ENCODE measurements at places on chromosomes 16 and 17. TPM values are rescaled to one million over a fixed set of nuclear protein-coding genes. Genes with fewer than 3 reads are reported as not detected.

- DNase-seq: no peak
Measured at GRCh38 chr17:76089680-76090516, 10.9 kb downstream of the ZACN start.

The KRT36 gene
- not detected for total RNA-seq

- no peak for DNase-seq
Measured at GRCh38 chr16:89557690-89558490, 2.6 kb upstream of the RPL13 start.

GRCh38 chr16:52494621-52495020 is 52.3 kb downstream of the TOX3 start:
- no peak for DNase-seq

GRCh38 chr16:75130150-75130771 is 13.7 kb upstream of the LDHD start:
- peak; percentile 51 for DNase-seq

DNA sequence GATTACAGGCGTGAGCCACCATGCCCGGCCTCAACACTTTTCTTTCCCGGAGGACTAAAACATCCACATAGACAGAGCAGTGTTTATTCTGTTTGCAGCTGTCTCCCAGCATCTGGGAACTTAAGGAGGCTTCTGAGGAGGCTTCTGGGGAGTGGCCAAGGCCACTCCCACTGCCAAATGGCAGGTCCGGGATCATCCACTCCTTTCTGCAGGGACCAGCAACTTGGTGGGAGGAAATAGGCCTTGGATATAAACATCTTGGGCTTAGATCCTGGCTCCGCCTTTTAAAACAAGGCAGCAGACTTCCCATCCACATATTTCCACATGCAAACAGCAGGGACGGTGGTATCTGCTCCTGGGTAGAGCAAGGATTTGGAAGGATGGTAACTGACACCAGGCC is 14.1 kb upstream of the SPATA32 start:
- DNase-seq: no peak

The ENDOV gene
- 30.7 TPM for total RNA-seq

- no peak for DNase-seq
Measured at GRCh38 chr17:45705123-45706009, 78.8 kb upstream of the CRHR1 start.

The HP gene
- not detected for total RNA-seq

DNA sequence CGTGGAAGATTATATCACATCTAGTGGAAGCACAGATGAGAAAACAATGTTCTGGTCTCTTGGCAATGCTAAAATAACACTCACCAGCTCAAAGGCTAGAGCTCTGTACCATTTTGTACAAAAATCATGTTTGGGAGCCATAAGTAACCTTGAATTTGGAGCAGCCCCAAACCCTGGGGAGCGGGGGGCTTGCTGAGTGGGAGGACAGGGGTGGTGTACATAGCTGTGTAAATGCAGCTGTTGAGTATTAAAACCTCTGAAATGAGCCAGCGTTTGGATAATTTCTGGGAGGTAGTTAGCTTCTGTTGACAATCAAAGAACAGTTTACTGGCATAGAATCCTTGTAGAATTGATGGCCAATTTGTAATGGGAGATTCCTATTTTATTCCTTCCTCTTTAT is 4.3 kb downstream of the MYH8 start:
- DNase-seq: no peak

GRCh38 chr16:69812688-69813014 is 50.5 kb downstream of the WWP2 start:
- no peak for DNase-seq

DNA sequence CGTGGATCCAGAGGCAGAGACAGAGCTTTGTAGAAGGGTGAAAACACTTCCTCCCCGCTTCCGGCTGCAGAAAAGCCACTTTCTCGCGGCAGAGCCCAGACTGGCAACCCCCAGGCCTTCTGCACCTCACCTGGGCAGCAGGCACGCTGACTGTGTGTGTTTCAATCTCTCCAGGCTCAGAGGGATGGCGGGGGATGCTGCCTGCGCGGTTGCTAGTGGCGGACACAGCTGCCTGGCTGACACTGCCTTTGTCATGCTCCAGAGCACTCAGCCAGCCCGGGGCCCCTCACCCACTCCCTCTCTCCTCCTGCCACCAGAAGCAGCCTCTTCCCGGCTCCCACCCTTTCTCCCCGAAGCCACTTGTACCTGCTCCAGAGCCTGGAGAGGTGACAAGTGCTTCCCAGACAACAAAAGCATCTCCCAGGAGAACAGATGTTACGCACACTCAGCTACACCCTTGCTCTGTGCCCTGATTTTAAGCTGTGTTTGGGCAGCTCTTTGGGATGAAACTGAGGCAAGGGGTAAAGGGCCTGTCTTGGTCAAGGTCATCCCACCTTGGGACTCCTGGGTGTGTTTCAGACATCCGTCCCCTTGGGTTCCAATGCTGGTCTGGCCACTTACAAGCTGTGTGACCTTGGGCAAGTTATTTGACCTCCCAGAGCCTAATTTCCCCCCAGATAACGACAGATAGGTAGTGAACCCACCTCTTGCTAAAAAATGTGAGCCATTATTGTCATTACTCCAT is 9.2 kb upstream of the GLIS2 start:
- no peak for DNase-seq

The STH gene
- total RNA-seq: not detected

GRCh38 chr17:67187927-67188326 is 57.1 kb downstream of the HELZ start:
- DNase-seq: no peak

GRCh38 chr16:10519929-10520868 is 60.2 kb downstream of the EMP2 start:
- no peak for DNase-seq

- no peak for DNase-seq
Measured at GRCh38 chr16:78967948-78968347, 632.6 kb downstream of the MAF start.

DNA sequence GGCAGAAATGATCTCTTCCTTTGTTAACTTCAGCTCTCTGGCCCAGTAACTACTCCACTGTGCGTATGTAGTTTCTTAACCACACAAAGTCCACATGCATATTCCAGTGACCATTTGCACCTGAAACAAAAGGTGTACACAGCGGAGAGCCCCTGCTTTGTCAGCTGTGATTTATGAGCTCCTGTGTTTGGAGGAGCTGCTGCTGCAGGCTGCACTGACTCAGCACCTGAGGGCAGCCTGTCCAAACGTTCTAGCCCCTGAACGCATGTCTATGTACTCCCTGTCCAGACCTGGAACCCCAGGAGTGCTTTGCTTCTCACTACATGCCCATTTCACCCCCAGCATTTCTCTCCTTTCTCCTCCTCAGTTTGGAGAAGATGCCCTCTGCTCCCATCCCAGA is 216.1 kb downstream of the ABCC12 start:
- DNase-seq: no peak

GRCh38 chr17:6702567-6703215 is 10.5 kb downstream of the SLC13A5 start:
- DNase-seq: no peak

The FOXN1 gene
- not detected for total RNA-seq

The CCL11 gene
- total RNA-seq: not detected

GRCh38 chr16:69260019-69260418 is 51.1 kb upstream of the VPS4A start:
- DNase-seq: no peak

GRCh38 chr16:87897521-87898505 is 28.5 kb upstream of the SLC7A5 start:
- DNase-seq: peak; percentile 92
